Motor neuron (in vitro differentiated cells): ENCODE measurements at places on chromosomes 3 and 15. TPM values are rescaled to one million over a fixed set of nuclear protein-coding genes. Genes with fewer than 3 reads are reported as not detected.

The ESYT3 gene
- total RNA-seq = 1.2 and 1.8 TPM in 2 replicates

GRCh38 chr3:186724911-186725310 is 7.8 kb downstream of the KNG1 start:
- ATAC-seq = no peak

GRCh38 chr3:71360764-71361163 is 222.8 kb downstream of the FOXP1 start:
- ATAC-seq = no peak

DNA sequence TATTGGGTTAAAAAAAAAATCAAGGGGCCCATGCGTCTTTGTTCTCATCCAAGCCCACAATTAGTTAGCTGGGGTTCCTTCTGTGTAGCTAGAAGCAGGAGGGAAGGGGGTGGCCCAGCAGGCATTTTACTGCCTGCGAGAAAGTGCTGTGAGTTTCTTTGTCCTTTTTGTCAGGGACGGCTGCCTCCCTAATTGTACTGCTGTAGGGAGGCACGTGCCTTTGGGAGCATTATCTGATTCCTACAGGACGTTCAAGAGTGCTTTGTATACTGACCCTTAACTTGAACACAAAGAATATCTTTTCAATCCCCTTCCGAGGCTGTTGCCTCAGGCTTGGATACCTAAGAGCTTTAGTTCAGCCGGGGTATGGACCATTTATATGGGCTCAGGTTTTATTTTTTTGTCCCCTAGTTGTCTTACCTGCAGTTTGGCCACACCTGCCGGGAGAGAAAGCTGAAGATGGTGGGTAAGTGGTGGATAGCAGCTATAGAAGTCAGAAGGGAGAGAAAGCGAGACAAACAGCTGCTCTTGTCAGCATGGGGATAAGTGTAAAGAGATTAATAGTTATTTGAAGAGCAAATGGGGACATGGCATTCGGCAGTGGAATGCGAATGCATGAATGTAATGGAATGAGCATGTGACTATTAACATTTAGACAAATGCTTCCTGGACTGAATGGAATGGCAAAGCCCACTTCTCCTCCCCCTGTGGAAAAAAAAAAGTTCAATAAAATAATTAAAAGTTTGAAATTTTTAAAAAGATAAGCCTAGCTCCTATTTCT is 175.2 kb downstream of the TP63 start:
- ATAC-seq = peak; percentile 89

The HACL1 gene
- 25.3 and 26.3 TPM in 2 replicates for total RNA-seq

GRCh38 chr15:68416158-68416535 is 15.8 kb downstream of the ITGA11 start:
- ATAC-seq = no peak

The CKMT1A gene
- total RNA-seq = 9.3 and 10.6 TPM in 2 replicates

- no peak for ATAC-seq
Observed at GRCh38 chr3:68256635-68257223, 602.3 kb upstream of the SUCLG2 start.

GRCh38 chr3:194396859-194397756 is 2.0 kb downstream of the GP5 start:
- ATAC-seq = no peak

The MAGEL2 gene
- 5.9 and 7.5 TPM in 2 replicates for total RNA-seq

DNA sequence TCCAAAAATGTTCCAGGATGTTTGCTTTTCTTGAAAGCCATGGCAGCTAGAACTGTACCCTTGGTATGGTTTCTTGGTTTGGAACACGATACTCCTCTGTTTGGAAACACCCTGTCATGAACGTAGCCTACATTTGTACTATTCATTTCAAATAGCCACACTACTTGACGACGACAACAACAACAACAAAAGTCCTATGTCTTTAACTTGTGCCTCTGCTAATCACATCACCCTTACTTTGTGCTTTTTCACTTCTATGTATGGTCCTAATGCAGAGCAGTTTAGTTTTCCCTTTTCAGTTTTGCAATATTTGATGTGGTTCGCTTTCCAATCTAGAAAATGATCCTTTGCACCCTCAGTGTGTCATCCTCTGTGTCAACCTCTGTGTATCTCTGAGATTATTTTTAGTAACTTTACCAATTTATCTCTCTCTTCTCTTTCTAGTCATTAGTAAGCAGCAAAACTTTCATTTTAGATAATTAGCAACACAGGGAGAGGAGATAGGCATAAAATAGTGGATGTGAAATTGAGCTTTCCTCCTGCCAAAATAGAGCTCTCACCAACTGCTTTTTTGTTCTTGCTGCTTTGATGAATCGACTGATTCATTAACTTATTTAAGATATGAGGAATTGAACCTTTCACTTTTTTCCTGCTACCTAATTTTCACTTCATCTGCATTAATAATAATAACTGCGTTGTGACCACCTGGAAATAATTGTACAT is 44.1 kb upstream of the TP63 start:
- ATAC-seq = no peak

DNA sequence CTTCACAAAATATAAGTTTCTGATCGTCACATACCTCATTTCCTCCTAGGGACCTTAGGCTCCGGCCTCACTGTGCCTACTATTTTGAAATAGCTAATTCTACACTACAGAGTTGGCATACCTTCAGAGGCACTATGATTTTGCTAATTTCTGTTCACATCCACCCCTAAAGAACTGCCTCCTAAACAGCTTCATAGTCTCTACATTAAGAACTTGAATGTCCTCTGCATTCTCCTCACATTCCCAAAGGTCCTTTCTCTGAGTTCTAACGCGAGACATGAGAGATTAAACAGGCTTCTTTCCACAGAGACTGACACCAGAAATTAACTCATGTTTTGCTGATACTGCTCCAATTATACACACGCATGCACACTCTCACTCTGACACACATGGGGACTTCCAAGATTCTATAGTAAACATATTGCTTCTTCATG is 75.5 kb downstream of the DLG1 start:
- ATAC-seq = no peak

GRCh38 chr3:8420612-8421011 is 81.0 kb upstream of the LMCD1 start:
- ATAC-seq = no peak

DNA sequence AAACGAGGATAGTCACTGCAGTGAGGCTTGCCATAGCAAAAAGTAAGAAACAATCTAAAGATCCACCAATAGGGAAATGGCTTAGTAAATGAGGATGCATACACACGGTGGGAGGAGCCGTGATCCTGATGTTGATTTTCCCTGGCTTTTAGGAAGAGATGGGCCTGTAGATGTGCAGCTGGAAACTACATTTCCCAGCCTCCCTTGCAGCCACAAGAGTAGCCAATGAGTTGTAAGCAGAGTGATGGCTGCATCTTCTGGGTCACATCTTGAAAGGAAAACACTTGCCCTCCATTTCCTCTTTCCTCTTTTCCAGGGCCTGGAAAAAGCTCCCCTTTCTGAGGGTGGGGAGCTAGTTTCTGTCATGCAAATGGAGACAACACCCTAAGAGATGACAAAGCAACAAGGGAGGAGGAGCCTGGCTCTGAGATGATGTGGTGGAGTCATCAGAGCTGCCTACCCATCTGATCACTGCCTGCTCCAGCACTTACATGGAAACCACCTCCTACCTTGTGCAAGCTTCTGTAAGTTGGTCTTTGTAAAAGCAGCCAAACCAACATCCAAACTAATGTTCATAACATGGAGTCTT is 139.1 kb downstream of the TLE3 start:
- peak; percentile 49 for ATAC-seq
